ENCODE measurements at places on chromosomes 6 and 20. TPM values are rescaled to one million over a fixed set of nuclear protein-coding genes. Genes with fewer than 3 reads are reported as not detected.

GRCh38 chr6:68756454-68757375 is 121.6 kb downstream of the ADGRB3 start:
- no peaks in the 10 kb centered on the region for H3K27me3 ChIP-seq
- DNase-seq, result no peak
- no peak overlapping the region for H3K4me3 ChIP-seq
- H3K36me3 ChIP-seq, result no peaks in the 10 kb centered on the region

GRCh38 chr6:13277231-13277630 is 51.1 kb downstream of the TBC1D7 start:
- no peaks in the 10 kb centered on the region for H3K36me3 ChIP-seq
- H3K27ac ChIP-seq, result no peak overlapping the region
- H3K4me1 ChIP-seq, result no peaks in the 10 kb centered on the region
- H3K4me3 ChIP-seq, result no peak overlapping the region
- no peaks in the 10 kb centered on the region for H3K27me3 ChIP-seq

Gene MUCL3
- 0.49 TPM for total RNA-seq

DNA sequence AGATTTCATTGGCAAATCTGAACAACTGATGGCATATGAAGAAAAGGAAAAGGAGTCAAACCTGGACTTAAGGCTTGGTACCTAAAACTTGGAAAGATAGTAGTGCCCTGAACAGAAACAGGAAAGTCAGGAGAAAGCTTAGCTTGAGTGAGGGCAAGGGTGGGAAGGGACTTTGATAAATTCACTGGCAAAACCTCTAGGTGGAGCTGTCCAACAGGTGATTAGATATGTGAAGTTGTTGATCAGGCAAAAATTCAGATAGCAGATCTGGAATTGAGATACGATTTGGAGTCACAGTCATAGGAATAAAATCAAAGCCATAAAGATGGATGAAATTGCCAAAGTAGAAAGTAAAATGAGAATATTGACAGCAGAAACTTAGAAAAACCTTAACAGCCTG is 16.1 kb upstream of the ZNF292 start:
- no peak overlapping the region for H3K27ac ChIP-seq
- no peak overlapping the region for H3K4me3 ChIP-seq
- H3K4me1 ChIP-seq, result no peaks in the 10 kb centered on the region
- DNase-seq, result no peak
- H3K27me3 ChIP-seq, result no peaks in the 10 kb centered on the region

GRCh38 chr20:20549704-20550103 is 162.7 kb downstream of the RALGAPA2 start:
- H3K36me3 ChIP-seq, result peaks cover 1% of the 10 kb centered on the region
- no peak for DNase-seq
- no peak overlapping the region for H3K27ac ChIP-seq

DNA sequence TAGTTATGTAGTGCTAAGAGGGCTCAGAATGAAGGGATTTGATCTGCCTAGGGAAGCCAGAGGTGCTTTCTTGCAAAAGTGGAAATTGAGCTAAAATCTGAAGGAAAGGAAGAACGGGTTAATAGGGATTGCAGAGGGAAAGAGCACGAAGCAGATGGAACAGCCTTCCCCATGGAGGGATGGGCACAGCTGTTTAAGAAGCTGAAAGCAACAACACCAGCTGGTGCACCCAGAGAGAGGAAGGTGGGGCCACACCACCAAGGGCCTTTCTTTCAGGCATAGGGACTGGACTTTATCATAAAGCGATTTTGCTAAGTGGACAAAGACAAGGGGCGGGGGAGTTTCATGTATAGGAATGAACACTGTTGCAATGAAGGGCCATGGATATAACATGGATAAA is 65.8 kb upstream of the SNRPB2 start:
- no peak overlapping the region for H3K27ac ChIP-seq
- H3K27me3 ChIP-seq, result no peaks in the 10 kb centered on the region
- H3K4me1 ChIP-seq, result no peaks in the 10 kb centered on the region

Gene PRDM13
- total RNA-seq, result not detected

GRCh38 chr20:11395581-11395980 is 522.1 kb upstream of the BTBD3 start:
- H3K4me3 ChIP-seq, result no peak overlapping the region
- no peak for DNase-seq
- H3K27ac ChIP-seq, result no peak overlapping the region
- H3K4me1 ChIP-seq, result no peaks in the 10 kb centered on the region
- no peaks in the 10 kb centered on the region for H3K27me3 ChIP-seq
- no peaks in the 10 kb centered on the region for H3K36me3 ChIP-seq

DNA sequence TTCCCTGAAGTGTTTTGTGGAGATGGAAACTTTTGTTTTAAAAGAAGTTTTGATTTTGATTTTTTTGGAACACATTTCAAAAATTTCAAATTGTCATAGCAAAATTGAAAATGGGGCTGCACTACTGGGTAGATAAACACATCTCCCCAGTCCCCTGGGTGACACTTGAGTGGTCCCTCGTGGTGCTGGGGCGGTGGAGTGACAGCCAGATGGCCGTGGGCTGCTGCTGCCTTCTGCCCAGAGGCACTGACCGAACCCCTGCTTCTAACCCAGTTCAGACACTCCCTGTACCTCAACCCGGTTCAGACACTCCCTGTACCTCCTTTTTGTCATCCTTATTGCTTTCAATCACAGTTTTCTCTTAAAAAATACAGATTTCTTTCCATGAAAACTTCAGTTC is 69.9 kb upstream of the SYNJ2 start:
- H3K4me1 ChIP-seq, result no peaks in the 10 kb centered on the region
- peaks cover 25% of the 10 kb centered on the region for H3K36me3 ChIP-seq
- H3K27me3 ChIP-seq, result no peaks in the 10 kb centered on the region
- H3K4me3 ChIP-seq, result no peak overlapping the region
- no peak overlapping the region for H3K27ac ChIP-seq

Gene PTK7
- 62.1 TPM for total RNA-seq

DNA sequence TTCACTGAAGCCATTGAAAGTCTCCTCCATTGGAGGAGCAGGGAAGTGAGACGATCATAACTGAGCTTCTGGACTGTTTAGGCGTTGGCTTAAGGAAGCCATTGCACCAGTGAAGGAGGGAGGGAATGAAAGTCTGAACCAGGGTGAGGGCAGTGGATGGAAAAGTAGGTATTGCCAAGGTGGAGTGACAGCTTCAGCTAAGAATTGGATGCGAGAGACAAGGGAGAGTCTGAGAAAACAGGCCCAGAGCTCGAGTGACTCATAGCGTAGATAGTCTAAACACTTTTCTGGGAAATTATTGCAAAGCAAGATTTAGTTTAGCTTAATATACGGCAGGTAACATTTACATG is 4.5 kb downstream of the DSP start:
- no peak overlapping the region for H3K4me3 ChIP-seq
- DNase-seq, result no peak
- peaks cover 3% of the 10 kb centered on the region for H3K27me3 ChIP-seq
- H3K4me1 ChIP-seq, result peaks cover 21% of the 10 kb centered on the region
- peak overlapping the region; percentile 89 for H3K27ac ChIP-seq

Gene GNL1
- 24.1 TPM for total RNA-seq

GRCh38 chr6:36130667-36131510 is 576 bp downstream of the MAPK13 start:
- H3K36me3 ChIP-seq, result no peaks in the 10 kb centered on the region
- peak overlapping the region; percentile 50 for H3K4me3 ChIP-seq
- DNase-seq, result no peak
- H3K27ac ChIP-seq, result peak overlapping the region; percentile 73

GRCh38 chr6:147205690-147206600 is 1.7 kb downstream of the STXBP5 start:
- peaks cover 7% of the 10 kb centered on the region for H3K4me1 ChIP-seq
- DNase-seq, result no peak
- H3K27me3 ChIP-seq, result no peaks in the 10 kb centered on the region

Gene FILIP1
- 3.2 TPM for total RNA-seq

Gene NEURL2
- total RNA-seq, result 15.2 TPM

- no peak overlapping the region for H3K4me3 ChIP-seq
- peak overlapping the region; percentile 8 for H3K27ac ChIP-seq
- no peak for DNase-seq
- H3K36me3 ChIP-seq, result no peaks in the 10 kb centered on the region
- peaks cover 6% of the 10 kb centered on the region for H3K4me1 ChIP-seq
These were observed 40.6 kb downstream of the SH3BGRL2 start for GRCh38 chr6:79671600-79672266.

All from vagina (tissue), 2 donors.